ENCODE measurements at places on chromosomes 3 and 15.

DNA sequence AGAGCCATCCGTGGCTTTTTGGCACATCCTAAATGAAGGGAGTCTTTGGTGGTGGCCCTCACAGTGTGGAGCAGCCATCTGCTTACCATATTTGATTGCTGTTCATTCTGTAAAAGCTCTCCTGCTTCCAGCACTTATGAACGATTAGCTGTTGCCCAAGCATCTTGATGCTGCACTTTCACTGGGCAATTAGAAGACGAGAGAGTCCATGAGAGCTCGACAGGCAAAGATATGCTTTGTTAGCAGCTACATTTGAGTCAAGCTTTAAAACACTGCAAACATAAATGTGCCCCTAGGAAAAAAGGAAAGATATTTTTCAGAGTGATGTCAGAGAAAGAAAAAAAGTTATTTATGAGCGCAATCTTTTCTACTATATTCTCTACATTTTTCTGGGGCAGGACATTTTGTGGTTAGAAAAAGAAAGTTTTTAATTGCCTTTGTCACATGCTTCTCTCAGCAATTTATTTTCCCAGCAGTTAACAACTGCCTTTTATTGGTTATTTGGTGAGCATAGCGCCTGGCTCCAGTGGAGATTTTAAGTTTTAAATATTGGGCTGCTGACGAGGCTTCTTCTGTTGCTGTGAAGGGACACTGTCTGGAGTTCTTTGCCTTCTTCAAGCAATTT lies 468.4 kb downstream of the C3orf38 start:
- peak; percentile 30 for DNase-seq

DNA sequence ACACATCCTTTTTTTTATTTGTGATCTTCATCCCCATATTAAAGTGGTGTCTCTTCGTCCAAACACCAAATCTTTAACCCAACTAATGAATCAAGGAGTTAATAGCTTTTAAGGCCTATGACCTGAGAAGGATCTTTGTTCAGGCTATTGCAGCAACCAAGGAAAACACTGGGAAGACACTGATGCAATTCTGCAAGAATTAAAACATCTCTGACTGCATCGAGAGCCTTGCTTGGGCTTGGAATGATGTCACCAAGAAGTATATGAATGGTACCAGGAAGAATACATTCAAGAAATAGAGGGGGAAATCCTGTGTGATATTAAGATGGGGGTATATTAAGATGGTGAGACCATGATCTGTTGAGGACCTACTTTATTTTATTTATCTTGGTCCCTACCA lies 214.2 kb upstream of the ARL6 start:
- DNase-seq, result no peak

- DNase-seq, result no peak
These were observed 5.9 kb downstream of the MESP2 start for GRCh38 chr15:89781891-89782618.

DNA sequence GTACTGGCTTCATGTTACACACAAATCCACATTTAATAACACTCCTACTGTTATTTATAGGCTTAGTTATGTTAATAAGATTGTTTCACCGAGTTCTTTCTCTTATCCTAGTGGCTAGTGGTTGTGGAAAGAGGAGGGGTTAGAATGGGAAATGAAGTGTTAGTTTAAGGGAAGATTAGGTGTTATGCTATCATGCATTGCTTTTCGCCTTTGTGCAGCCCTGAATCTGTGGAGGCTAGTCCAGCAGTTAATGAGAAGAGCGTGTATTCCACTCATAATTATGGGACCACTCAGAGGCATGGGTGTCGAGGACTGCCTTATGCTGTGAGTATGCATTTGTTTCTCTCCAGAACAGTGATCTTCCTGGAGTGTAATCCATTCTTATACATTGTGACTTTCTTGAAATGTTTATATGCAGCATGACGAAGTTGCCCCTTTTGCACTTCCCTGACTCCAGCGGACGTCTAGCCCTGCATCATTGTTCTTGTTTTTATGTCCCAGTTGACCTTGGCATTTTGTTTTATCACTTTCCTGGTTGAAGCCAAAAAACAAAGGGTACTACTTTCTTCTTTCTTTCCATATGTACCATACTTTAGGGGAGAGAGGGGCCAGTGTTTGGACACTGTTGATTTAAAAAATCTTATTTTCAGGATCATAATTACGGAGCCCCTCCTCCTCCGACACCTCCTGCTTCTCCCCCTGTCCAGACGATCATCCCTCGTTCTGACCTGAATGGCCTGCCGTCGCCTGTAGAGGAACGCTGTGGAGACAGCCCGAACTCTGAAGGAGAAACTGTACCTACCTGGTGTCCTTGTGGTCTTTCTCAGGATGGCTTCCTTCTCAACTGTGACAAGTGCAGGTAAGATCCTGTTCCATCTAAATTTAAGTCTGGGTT lies 36.5 kb downstream of the SETD5 start:
- DNase-seq, result no peak

DNA sequence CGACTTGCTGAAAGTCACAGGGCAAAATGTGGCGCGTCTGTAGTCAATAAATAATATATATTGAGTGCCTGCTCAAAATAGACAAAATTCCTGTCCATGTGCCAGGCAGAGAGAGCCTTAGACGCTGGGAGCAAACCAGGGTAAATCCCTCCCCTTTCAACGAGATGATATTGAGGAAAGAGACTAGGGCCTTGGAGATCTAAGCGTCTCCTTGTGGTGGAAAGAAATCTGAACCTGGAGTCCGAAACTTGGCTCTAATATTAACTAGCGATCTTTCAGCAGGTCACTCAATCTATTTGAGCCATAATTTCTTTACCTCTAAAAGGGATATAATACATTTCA lies 348 bp upstream of the DPP8 start:
- no peak for DNase-seq

DNA sequence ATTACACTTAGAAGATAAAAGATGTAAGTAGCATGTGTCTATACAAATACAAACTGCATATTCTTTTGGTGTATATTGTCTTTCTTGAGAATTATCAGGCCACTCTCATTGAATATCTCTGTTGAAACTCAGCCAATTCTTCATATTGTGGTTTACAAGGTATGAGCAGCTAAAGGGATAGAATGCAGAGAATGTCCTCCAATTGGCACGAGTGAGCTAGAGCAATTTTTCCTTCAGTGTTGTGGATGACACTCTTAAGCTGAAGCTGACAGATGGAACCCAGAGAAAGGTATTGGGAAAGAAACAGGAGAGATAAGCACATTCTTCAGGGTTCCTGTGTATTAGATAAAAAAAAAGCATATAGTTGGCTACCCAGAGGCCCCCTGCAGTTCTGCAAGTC lies 453.1 kb downstream of the EPHA3 start:
- no peak for DNase-seq

GRCh38 chr3:61803983-61804382 lies 242.6 kb downstream of the PTPRG start:
- no peak for DNase-seq

GRCh38 chr15:39506146-39506545 lies 74.7 kb upstream of the THBS1 start:
- no peak for DNase-seq

DNA sequence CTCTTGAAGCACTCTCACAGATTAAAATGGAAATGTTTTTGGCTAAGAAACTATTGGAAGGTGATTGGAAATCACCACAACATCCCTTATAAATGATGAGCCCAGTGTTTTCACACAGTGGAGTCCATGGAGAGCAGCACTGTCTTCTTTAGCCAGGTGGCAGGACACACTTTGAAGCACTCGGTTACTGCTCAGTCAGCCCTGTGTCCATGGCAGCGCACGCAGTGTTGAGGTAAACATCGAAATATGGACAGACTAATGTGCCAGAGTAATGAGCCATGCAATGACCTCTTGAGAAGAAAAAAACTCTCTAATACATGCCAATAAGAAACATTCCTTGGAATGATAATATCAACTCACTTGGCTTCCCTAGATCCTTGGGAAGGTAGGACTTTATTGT lies 66.6 kb downstream of the TGFBR2 start:
- no peak for DNase-seq

- DNase-seq, result no peak
These were observed 81.5 kb upstream of the LIMD1 start for GRCh38 chr3:45513041-45513440.

GRCh38 chr15:91412138-91412928 lies 312.3 kb downstream of the SV2B start:
- no peak for DNase-seq

- DNase-seq, result no peak
These were observed 16.1 kb upstream of the OR5AC2 start for GRCh38 chr3:98070840-98071239.

GRCh38 chr3:152236716-152237115 lies 32.0 kb upstream of the MBNL1 start:
- DNase-seq, result no peak

GRCh38 chr3:56202997-56203396 lies 265.3 kb downstream of the ERC2 start:
- DNase-seq, result no peak

DNA sequence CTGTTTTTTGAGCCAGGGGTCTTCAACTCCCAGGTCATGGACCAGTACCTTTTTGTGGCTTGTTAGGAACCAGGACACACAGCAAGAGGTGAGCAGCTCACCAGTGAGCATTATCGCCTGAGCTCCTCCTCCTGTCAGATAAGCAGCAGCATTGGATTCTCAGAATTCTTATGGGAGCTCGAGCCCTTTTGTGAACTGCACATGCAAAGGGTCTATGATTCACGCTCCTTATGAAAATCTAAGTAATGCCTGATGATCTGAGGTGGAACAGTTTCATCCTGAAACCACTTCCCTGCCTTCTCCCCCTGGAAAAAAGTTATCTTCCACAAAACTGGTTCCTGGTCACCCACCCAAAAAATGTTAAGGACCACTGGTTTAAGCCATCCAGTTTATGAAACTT lies 1047.6 kb downstream of the OTOL1 start:
- no peak for DNase-seq

DNA sequence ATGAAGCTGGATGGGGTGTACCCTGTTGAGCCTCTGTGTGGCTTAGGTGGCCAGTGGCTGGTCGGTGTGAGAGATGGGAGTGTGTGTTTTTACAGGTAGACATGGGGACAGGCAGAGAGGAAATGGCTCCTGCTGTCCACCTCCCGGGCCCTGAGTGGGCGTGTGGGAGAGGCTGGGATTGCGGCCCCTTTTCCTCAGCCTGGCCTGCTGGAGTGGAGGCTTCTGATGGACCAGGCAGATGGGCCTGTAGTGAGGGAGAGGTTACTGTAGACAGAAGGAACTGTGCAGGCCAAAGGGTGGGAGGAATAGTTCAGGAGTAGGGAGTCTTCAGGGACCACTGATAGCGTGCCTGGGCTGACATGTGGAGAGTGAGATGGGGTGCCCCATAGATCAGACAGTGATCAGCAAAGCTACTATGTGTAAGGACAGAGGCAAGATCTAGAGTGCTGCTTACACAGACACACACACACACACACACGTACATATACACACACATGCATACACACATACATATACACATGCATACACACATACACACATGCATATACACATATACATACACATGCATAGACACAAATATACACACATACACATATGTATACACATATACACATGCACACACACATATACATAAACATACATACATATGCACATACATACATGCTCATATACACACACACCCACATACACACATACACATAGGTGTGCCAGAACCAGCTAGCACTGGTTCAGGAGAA lies 26.4 kb downstream of the ACAA1 start:
- DNase-seq, result no peak

DNA sequence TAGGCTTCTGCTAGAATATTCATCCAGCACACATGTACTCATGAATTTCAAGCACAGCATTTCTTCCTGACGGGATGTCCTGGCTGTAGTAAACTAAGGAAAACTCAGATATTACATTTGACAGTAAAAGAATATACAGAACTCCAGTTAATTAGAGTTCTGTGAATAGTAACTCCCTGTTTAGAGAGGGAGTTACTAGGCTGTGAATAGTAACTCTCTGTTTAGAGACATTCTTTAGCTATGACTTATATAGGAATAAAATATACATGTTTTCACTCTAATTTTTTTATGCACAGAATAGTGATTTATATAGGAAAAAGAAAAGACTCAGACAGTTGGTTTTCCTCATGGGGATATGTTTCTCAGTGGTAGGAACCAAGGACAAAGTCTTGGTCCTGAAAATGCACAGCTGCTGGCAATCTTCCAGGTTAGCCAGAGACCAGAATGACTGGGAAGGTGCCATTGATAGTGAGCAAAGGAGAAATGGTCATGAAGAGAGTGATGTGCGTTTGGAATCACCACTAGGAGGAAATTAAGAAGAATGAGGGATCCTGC lies 480.7 kb upstream of the THBS1 start:
- DNase-seq, result no peak

- DNase-seq, result no peak
These were observed 231.0 kb upstream of the WNT5A start for GRCh38 chr3:55718074-55718473.

DNA sequence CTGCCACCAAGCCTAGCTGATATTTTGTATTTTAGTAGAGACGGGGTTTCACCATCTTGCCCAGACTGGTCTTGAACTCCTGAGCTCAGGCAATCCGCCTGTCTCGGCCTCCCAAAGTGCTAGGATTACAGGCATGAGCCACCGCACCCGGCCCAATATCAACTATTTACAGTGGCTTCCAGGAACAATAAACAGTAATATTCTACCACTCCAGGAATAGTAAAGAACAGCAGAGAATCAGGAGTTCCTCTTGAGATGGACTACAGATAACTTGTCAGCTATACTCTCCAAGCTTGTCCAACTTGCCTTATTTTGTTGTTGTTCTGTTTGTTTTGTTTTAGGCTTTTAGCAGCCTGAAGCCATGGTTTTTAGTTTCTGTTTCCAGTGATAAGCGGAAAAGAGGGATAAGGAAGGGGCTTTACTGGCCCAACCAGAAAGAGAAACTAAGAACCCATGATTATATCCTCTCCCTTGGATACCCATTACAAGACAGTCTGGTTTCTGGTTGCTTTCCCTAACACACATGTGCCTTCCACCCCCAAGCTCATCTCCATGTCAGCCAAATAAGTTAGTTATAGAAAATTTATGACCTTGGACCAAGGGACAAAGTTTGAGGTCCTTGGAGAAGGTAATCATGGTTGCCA lies 36.7 kb downstream of the ARHGEF3 start:
- DNase-seq, result no peak

GRCh38 chr3:49529567-49529966 lies 24.7 kb upstream of the BSN start:
- DNase-seq, result no peak

- no peak for DNase-seq
These were observed 225.3 kb downstream of the GAP43 start for GRCh38 chr3:115848641-115849040.

DNA sequence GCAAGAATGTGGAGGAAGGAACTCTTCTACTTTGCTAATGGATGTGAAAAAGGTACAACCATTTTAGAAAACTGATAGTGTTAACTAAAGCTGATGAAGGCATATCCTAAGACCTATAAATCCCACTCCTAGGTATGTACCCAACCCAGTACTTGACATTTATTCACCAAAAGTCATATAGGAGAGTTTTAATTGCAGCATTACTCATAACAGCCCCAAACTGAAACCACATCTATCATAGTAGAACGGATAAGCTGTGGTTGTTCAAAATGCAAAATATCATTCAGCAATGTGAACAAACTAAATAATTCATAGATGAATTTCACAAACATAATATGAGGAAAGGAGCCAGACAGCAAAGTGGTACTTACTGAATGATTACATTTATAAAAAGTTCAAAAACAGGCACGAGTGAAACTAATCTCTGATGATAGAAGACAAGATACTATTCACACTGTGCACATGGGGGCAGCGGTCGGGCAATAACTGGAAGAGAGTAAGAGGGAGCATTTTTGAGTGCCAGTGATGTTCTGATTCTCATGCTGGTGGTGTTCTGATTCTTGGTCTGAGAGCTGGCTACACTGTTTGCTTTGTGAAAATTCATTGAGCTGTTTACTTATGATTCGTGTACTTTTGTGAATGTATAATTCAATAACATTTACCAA lies 34.3 kb downstream of the GOLIM4 start:
- no peak for DNase-seq

- DNase-seq, result no peak
These were observed 5.1 kb downstream of the DUOX1 start for GRCh38 chr15:45134682-45135604.

All from DMS 273 treated with DMSO at 0.1 percent for 48 hours (cell line).